Activated T-helper 1 cell treated with anti-CD3 and anti-CD28 coated beads, Interleukin-12 subunit alpha, Interleukin-12 subunit beta, Interleukin-2, Interleukin-4 antibody, amounts not matched to agents 30 ng/mL and 10 ng/mL and 1 ng/mL, durations not matched to agents 14 hours and 24 hours and 36 hours (primary cell): ENCODE measurements at places on chromosomes 12 and 14. TPM values are rescaled to one million over a fixed set of nuclear protein-coding genes. Genes with fewer than 3 reads are reported as not detected.

Gene IAPP
- not detected in 2 replicates for total RNA-seq

Gene DBX2
- not detected in 2 replicates for total RNA-seq

Gene ZNF410
- 70.1 and 71.8 TPM in 2 replicates for total RNA-seq

Gene PLD4
- 0.10 and 0.21 TPM in 2 replicates for total RNA-seq

DNA sequence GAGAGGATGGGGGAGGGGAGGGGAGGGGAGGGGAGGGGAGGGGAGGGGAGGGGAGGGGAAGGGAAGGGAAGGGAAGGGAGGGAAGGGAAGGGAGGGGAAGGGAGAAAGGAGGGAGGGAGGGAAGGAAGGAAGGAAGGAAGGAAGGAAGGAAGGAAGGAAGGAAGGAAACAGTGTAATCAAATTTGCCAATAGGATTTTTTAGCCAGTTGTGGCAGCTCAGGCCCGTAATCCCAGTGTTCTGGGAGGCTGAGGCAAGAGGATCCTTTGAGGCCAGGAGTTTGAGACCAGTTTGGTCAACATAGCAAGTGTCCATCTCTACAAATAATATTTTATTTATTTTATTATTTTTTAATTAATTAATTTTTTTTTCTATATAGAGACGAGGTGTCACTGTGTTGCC is 19.4 kb downstream of the AICDA start:
- peaks cover 6% of the 10 kb centered on the region for H3K4me1 ChIP-seq
- H3K27me3 ChIP-seq, result peaks cover 27% of the 10 kb centered on the region
- no peak overlapping the region for H3K27ac ChIP-seq
- DNase-seq, result no peak
- no peak overlapping the region for H3K4me3 ChIP-seq
- no peaks in the 10 kb centered on the region for H3K36me3 ChIP-seq

DNA sequence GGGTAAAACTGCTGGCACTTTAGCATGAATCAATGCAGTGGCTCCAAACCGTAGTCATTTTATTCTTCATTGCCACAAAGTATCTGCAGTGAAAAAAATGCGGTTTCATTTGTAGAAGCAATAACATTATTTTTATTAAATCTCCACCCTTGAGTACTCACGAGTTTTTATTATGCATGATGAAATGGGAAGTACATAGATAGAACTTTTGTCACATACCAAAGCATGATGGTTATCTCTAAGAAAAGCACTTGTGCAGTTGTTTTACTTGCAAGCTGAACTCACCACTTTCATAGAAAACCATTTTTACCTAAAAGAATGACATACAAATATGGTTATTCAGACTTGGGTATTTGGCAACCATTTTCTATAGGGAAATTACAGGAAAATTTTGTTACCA is 90.3 kb downstream of the PELI2 start:
- no peaks in the 10 kb centered on the region for H3K4me1 ChIP-seq
- H3K36me3 ChIP-seq, result no peaks in the 10 kb centered on the region
- H3K27ac ChIP-seq, result no peak overlapping the region
- H3K27me3 ChIP-seq, result no peaks in the 10 kb centered on the region

DNA sequence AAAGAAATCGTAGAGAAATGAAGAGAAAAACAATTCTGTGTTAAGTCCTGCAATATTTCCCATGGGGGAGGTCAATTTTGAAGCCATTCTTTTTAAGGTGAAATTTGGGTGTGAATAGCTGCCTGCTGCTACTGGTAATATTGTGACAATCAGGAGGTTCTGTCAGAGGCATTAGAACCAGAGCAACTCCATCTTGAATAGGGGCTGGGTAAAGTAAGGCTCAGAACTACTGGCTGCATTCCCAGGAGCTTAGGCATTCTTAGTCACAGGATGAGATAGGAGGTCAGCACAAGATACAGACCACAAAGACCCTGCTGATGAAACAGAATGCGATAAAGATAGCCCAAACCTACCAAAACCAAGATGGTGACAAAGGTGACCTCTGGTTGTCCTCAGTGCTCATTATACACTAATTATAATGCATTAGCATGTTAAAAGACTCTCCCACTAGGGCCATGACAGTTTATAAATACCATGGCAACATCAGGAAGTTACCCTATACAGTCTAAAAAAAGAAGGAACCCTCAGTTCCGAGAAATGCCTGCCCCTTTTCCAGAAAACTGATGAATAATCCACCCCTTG is 24.8 kb upstream of the MTHFD1 start:
- no peaks in the 10 kb centered on the region for H3K27me3 ChIP-seq
- H3K36me3 ChIP-seq, result no peaks in the 10 kb centered on the region
- H3K4me3 ChIP-seq, result no peak overlapping the region
- H3K4me1 ChIP-seq, result no peaks in the 10 kb centered on the region

GRCh38 chr12:57429473-57430111 is 1.3 kb downstream of the R3HDM2 start:
- DNase-seq, result no peak
- peak overlapping the region; percentile 98 for H3K4me3 ChIP-seq
- H3K27me3 ChIP-seq, result no peaks in the 10 kb centered on the region
- H3K36me3 ChIP-seq, result peaks cover 8% of the 10 kb centered on the region
- H3K4me1 ChIP-seq, result peaks cover 29% of the 10 kb centered on the region
- H3K27ac ChIP-seq, result peak overlapping the region; percentile 99

DNA sequence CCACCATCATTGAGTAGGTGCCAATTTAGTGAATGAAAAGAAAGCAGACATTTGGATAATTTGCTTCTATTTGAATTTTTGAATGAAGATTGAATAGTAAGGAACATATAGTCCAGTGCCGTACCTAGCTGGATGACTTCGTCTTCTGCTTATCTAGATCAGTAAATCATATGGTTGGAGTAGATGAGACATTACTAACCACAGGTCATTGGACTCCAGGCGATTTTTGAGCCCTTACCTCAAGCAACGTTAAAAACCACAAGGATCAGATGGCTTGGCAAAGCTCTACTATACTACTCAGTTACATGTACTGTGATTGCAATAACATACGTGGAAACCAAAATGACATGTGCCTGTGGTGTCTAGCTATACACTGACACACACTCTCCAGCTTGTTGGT is 1.7 kb upstream of the SPATS2 start:
- H3K4me1 ChIP-seq, result peaks cover 37% of the 10 kb centered on the region
- no peak for DNase-seq
- no peaks in the 10 kb centered on the region for H3K36me3 ChIP-seq
- H3K27me3 ChIP-seq, result no peaks in the 10 kb centered on the region

DNA sequence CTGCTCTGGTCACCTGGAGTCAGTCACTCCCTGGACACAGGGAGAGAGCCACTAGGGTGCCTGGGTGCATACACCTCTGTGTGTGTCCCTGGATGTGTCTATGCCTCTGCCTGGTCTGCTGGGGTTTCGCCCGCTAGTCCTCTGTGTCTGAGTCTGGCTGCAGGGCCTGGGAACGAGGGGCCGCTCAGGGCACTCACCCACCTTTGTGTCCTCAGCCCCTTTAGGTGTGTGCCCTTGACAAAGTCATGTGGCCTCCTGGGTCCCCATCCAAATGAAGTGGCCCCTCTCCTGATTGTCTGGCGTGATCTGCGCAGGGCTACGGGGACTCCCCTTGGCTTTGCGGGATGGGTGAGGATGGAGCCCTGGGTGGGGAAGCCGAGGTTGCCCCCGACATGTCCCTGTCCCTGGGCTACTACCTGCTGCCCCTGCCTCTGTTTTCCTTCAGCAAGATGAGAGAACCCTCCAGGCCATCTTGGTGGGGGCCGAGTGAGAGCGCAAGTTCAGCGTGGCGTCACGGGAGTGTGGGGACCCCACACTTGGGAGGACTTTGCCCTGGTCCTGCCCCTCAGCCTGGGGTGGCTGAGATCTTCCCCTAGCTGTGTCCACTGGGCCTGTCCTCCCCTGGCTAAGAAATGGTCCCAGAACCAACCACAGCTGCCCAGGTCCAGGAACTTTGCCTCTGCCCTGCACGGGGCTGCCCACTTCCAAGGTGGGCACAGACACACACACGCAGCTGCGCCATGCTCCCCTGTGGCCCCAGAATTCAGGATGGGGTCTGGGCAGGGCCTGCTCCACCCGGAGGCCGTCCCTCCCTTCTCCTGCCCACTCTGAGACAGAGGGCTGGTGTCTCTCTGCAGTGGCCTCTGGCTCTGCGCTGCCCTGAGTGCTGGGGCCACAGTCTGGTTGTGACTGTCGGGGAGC is 2.7 kb upstream of the AHNAK2 start:
- peaks cover 19% of the 10 kb centered on the region for H3K27me3 ChIP-seq
- no peak for DNase-seq
- H3K4me1 ChIP-seq, result peaks cover 6% of the 10 kb centered on the region
- H3K36me3 ChIP-seq, result no peaks in the 10 kb centered on the region
- H3K4me3 ChIP-seq, result no peak overlapping the region

DNA sequence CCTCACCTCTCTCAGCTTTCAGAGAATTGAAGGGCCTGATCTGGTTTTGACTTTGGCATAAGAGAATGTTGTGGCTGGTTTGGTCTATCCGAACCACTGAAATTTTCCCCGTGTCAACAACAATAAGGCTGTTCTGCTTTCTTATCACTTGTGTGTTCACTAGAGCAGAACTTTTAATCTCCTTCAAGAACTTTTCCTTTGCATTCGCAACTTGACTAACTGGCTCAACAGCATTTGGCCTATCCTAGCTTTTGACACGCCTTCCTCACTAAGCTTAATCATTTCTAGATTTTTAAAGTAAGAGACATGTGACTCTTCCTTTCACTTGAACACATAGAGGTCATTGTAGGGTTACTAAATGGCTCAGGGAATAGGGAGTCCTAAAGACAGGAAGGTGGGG is 25.9 kb upstream of the EDDM3A start:
- DNase-seq, result no peak
- no peaks in the 10 kb centered on the region for H3K36me3 ChIP-seq
- no peak overlapping the region for H3K4me3 ChIP-seq
